Myocyte (in vitro differentiated cells): ENCODE measurements at places on chromosomes 2 and 18. TPM values are rescaled to one million over a fixed set of nuclear protein-coding genes. Genes with fewer than 3 reads are reported as not detected.

DNA sequence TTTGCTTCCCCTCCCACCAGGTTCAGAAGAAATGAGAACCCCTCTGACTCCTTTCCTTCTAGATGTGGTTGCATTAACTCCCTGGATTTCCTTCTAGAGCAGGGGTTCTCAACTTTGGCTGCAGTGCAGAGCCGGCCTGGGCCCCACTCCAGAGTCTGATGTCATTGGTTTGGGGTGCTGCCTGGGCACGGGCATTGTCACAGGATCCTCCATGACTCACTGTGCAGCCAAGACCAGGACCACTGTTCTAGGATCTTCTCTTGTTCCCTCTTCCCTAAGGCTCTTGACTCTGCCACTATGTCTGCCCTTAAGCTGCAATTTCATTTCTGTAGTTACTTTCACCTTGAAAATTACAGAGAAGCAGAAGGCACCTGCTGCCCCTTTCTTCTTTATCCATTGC is 31.8 kb downstream of the TBC1D8 start:
- peak; percentile 86 for DNase-seq

GRCh38 chr2:164746713-164747112 is 94.9 kb downstream of the COBLL1 start:
- DNase-seq: no peak

Gene ALPG
- total RNA-seq: not detected in 2 replicates

GRCh38 chr2:127392828-127393578 is 5.2 kb upstream of the MAP3K2 start:
- DNase-seq: no peak

Gene ALMS1
- total RNA-seq: 18.4 and 23.4 TPM in 2 replicates

- peak; percentile 19 for DNase-seq
Observed at GRCh38 chr2:212842544-212843185, 304.1 kb upstream of the ERBB4 start.

Gene RAB6C
- not detected in 2 replicates for total RNA-seq

DNA sequence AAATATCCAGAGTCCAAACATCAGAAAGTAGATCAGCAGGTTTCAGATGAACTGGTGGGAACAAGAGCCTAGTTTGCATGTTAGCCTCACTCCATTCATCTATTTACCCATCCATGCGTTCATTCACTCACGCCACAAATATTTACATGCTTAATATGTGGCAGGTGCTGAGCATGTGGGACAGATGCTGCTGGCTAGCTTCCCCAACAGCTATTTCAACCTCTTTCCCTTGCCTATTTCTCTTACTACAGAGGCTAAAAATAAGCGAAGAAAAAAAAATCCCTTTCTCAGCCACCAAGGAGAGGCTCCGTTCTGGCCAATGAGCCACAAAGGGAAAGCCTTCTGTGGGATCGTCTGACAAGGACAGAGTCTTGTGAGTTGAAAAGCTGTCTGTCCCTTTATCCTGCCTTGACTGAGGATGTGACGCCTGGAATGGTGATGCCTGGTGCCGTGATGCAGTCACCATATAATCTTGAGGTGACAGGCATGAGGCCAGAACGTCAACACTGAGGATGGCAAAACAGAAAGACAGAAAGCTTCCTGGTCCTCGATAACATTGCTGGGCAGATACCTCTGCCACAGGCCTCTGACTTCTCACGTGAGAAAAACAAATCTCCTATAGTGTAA is 78.2 kb downstream of the KCTD1 start:
- DNase-seq: peak; percentile 93

- peak; percentile 43 for DNase-seq
Observed at GRCh38 chr2:10454505-10454904, 6.4 kb upstream of the ODC1 start.

Gene FBXO48
- 0.83 and 1.0 TPM in 2 replicates for total RNA-seq

Gene CABLES1
- 8.2 and 9.7 TPM in 2 replicates for total RNA-seq

DNA sequence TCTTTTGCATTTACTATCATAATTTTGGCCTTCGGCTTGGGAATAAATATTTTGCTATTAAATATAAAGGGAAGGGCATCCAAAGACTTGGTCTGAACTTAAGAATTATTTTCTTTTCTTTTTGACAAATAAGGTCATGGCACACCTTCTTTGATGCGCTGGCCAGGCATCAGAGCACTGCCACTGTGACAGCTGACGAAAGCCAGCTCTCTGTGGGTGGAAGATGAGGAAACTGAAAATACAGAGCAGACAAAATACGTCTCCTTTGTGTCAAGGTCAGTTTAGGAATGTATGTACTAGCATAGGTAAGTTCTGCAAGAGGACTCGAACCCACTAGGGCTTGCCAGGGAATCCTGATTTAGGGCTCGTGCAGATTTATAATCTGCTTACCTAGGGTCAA is 155.9 kb upstream of the MEIS1 start:
- no peak for DNase-seq

DNA sequence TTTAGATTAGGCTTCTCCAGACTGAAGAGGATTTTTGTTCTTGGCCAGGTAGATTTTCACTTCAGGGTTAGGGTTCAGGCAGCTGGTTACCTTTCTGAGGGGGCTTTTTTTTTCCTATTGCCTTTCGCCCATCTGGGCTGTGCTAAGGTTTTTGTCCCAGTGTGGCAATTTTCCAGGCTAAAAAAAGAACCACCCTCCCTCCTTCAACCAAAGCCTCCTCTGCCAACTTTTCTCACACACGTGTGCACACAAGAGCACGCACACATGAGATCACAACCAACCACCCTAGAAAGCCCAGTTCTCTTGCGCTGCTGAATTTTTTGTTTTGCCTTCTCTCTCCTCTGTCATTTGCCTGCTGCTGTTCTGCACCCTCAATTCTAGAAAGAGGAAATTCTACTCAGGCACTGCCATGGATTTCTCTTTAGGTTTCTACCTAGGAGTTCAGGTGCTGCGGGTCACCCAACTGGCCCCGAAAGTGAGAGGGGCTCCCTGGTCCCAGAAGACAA is 8.5 kb upstream of the CXCR4 start:
- DNase-seq: no peak

DNA sequence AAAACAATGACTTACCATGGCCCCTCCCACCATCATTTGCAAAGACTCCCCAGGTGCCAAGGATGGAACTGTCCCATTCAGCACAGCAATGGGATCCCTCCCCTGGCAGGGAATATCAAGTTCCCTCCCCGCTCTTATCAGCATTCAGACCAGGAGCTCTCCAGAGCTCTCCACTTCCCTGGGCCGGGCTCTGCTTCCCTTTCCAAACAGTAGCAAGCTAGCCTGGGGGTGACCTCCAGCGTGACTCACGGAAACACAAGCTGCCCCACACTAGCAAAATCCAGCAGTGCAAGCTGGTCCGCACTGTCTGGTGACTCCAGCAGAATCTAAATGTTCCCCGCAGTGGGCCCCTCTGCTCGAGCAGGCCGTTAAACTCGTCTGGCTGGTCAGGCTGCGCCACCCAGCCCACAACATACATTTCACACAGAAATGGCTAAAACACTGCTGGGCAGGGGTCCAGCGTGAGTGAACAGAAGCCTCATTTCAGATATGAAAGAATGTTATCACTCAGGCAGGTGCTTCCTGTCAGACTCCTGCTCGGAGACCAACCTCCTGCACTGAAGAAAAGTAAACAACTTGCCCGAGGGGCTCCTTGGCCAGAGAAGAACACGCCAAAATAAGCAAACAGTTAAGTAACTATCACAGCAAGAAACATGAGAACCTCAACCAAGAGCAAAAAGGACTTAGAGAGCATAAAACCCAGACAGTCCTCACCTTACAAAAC is 33.9 kb downstream of the STAT1 start:
- no peak for DNase-seq

DNA sequence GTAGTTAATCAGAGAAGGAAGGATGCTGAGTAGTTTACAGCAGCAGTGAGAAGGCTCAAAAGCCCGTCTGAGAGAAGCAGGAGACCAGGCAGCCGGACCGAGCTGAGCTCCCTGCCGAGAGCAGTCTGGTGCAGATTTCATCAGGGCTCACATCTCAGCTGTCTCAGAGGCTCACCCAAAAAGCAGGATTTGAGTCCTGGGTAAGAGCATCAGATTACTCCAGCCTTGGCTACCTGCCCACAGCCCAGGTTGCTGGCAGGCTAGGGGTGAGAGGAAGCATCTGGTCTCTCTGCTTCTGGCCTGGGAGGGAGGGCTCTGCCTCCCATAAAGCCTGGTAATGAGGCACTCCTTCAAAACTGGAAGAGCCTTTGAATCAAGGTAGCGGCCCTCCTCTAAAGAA is 140.5 kb downstream of the ST6GAL2 start:
- no peak for DNase-seq

Gene KIF5C
- total RNA-seq: 0.03 and 0.16 TPM in 2 replicates

DNA sequence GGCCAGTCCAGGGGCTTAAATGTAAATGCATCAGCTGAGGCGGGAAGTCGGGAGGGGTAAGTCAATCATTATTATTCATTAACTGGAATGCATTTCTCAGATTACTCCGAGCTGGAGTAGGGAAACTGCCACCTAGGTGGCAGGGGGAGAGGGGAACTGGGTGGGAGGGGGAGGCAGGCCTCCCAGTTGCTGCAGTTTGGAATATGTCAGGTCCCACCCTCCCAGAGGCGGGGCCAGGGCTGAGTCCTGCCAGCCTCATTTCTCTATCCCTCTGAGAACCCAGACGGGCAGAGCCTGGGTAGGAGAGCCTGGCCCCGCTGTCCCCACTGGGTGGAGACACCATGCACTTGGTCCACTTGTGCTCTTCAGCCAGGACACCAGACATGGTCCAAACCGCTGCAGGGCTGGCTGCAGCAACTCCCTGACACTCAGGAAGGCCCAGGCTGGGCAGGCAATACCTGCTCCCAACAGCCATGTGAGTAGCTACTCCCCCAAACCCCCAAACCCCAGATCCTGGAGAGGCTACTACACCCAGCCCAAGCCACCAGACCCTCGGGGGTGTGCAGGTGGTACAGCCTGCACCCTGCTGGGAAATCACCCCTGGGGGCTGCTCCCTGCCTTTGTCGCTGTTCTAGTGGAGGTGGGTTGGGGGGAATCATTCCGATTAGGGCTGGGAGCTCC is at the start of gene GPBAR1:
GPBAR1 (plus strand) TSS at position 274 of the 681 bp plus-strand sequence. CDS start 1,710 bp downstream, outside the sequence.
- DNase-seq: peak; percentile 35

DNA sequence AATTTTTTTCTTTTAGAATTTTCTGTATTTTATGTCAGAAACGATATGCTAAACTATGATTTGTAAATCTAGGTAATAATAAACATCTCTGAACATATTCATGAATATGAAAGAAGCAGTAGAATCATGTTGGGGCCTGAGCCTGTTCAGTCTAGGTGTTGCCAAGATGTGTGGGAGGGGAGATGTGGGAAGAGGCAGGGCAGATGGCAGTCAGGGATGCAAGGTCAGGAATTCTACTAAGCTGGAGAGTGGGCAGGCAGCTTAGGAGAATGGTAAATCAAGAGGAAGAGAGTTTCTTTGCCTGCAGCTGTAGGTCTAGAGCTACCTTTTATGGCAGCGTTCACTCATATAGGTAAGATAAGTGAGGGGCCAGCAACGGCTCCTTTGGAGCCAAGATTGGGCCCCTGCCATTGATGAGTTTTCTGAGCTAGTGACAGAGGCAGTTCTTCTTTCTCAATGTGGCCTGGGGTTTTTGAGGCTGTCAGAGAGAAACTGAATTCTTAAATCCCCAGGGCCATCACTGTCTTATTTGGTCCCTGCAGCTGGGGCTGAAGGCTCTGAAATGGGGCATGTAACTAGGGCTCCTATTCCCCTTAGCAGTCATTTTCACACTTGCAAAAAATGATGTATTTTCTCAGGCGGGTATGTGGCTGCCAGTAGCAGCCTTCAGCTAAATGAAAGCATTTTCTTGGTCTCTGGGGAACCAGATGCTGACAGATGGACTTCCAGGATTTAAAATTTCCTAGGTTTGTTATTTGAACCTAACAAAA is 232.8 kb downstream of the PIK3C3 start:
- DNase-seq: peak; percentile 32
